Left ventricle myocardium superior (tissue), 1 donor: ENCODE measurements at places on chromosomes 12 and 14. TPM values are rescaled to one million over a fixed set of nuclear protein-coding genes. Genes with fewer than 3 reads are reported as not detected.

DNA sequence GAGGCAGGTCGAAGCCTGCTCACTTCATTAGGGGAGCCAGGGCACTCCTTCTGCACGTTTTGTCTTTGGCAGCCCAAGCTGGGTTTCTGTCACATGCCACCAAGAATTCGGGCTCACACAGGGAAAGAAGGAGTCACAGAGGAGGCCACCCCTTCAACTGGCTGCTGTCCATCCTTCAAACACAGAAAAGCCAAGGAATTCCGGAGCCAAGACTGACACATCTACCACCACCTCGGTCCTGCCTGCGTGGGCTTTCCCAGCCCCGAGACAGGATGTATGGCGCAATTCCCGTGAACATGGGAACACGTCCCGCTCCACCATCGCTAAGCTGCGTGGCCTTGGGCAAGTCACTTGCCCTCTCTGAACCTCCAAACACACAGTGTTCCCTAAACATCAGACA, 70.4 kb downstream of the NCOR2 start:
- DNase-seq = peak; percentile 59

GRCh38 chr14:58026219-58026618, 125.8 kb downstream of the ARMH4 start:
- no peak for DNase-seq

- no peak for DNase-seq
These were observed 84.9 kb downstream of the ZFC3H1 start for GRCh38 chr12:71578694-71579258.

- DNase-seq = no peak
These were observed 17.7 kb downstream of the MDM2 start for GRCh38 chr12:68825569-68826217.

GRCh38 chr14:91204657-91205056, 39.8 kb downstream of the GPR68 start:
- DNase-seq = no peak

DNA sequence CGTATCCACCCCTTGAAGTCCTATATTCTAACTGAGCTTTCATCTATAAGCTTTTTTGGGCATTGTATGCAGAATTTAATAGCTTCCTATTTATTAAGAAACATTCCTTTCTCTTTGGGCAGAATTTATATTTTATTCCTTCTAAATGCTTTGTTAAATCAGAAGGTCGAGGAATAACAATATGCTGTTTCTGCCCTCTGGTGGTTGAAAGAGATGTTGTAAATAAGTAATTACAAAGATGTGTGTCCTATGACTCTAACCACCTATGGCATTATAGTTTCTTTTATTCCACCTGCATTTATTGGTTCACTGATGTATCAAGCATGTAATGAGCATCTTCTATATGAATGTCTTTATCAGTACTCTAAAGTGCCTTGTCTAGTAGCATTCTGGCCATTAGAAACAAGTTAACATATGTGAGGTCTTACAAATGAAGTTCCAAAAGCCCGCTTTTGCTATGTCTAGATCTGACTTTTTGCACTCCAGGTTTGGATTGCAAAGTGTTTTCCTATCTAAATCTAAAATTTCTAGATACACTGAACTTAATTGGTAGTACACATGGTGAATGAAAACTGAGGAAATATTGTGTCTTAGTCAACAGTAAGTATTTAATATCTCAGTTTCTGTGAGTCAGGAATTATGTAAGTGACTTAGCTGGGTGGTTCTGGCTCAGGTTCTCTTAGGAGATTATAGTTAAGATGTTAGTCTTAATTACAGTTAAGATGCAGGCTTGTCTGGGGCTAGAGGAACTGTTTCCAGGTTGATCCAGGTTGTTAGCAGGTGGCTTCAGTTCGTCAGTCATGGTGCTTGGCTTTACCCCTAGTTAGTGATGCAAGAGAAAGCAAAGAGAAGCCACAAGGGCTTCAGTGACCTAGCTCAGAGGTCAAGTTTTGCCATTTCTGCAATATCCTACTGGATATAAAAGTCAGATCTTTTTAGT, 57.5 kb downstream of the PLEKHA5 start:
- no peak for DNase-seq

- no peak for DNase-seq
These were observed 6.0 kb downstream of the SIX6 start for GRCh38 chr14:60514741-60515491.

DNA sequence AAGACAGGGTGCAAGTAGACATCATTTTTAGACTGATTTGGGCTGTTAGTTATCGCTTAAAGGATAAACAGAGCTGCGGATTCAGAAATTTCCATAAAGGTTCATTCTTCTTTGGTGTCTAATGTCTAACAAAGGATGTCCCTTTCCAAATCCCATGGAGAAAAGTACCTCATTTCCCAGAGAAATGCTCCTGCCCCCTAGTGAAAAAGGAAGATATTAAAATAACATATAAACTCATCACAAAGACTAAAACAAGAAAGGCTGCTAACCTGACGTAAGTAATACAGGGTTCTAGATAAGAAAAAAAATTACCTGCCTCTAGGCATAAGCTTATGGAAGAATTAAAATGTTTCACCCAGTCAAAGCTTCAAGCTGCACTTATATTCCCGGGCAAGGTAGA, 22.8 kb downstream of the ARMH4 start:
- no peak for DNase-seq

DNA sequence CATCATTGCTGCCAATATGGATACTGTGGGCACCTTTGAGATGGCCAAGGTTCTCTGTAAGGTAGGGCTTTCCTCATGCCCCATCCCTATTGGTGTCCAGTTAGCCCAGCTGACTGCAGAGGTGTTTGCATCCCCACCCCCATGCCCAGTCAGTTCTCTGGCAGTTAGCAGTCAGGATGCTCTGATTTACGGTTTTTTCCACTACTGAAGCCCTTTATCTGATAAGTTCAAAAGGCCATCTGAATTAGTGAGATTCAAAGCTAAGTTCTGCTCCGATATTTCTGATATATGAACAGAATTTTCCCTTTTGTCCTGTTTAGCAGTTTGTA, 773 bp downstream of the GMPR2 start:
- DNase-seq = no peak

GRCh38 chr12:16437281-16437816, 89.9 kb downstream of the MGST1 start:
- no peak for DNase-seq

ANO2 gene
- total RNA-seq = 16.1 TPM

TMCC3 gene
- total RNA-seq = 2.2 TPM

MYO1H gene
- 0.52 TPM for total RNA-seq
